ENCODE measurements at places on chromosomes 7 and 10. TPM values are rescaled to one million over a fixed set of nuclear protein-coding genes. Genes with fewer than 3 reads are reported as not detected.

DNA sequence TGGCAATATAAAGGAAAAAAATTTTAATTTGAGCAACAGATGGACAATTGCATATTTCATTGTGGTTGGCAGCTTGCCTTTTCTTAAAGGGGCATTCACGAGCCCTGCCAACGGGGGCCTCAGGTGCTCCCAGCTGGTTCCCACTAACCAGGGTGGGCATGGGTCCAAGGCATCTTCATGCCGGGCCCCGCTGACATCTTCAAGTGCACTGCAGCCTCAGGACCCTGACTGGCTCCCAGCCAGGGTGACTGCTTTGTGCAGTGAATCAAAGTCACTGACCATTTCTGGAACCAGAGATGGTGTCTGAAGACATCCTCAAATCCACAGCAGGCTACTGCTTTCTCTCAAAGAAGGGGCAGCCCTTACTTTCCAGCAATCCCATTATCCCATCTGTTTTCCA lies 275.2 kb upstream of the MGMT start:
- no peaks in the 10 kb centered on the region for H3K36me3 ChIP-seq
- peaks cover 18% of the 10 kb centered on the region for H3K27me3 ChIP-seq

Gene IDI1
- 114 TPM for total RNA-seq

- no peak overlapping the region for H3K27ac ChIP-seq
- H3K4me3 ChIP-seq = no peak overlapping the region
- no peaks in the 10 kb centered on the region for H3K36me3 ChIP-seq
- peak; percentile 52 for DNase-seq
- H3K27me3 ChIP-seq = peaks cover 45% of the 10 kb centered on the region
- H3K4me1 ChIP-seq = no peaks in the 10 kb centered on the region
Measured at GRCh38 chr7:142603870-142604448, 145.3 kb upstream of the PRSS1 start.

GRCh38 chr10:118783776-118784545 lies 29.2 kb upstream of the CACUL1 start:
- no peak for DNase-seq
- H3K27me3 ChIP-seq = peaks cover 5% of the 10 kb centered on the region
- no peaks in the 10 kb centered on the region for H3K4me1 ChIP-seq
- no peaks in the 10 kb centered on the region for H3K36me3 ChIP-seq
- H3K27ac ChIP-seq = no peak overlapping the region

Gene PDE1C
- total RNA-seq = 1.1 TPM

Gene GIMAP6
- not detected for total RNA-seq

Gene AGAP4
- total RNA-seq = 26.2 TPM

DNA sequence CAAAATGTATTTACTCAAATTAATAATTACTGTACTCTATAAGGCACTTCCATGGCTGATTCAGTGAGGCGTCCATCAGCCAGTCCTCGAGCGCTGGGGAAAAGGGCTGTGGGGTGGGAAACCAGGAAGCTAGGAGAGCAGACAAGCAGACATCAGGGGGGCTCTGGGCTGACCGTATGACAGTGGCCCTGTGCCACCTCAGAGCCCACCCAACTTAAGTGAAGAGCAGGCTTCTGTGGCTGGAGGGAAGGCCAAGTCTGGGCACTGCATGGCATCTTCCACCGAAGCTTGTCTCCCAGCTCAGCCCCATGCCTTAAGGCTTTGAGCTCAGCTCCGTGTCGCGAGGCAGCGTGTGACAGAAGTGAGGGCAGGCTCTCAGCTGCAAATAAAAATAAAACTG lies 464.5 kb upstream of the ZMIZ1 start:
- H3K27me3 ChIP-seq = no peaks in the 10 kb centered on the region
- H3K27ac ChIP-seq = no peak overlapping the region
- no peaks in the 10 kb centered on the region for H3K4me1 ChIP-seq
- no peak overlapping the region for H3K4me3 ChIP-seq

GRCh38 chr7:88912852-88913251 lies 117.3 kb upstream of the TEX47 start:
- no peaks in the 10 kb centered on the region for H3K4me1 ChIP-seq
- H3K27ac ChIP-seq = no peak overlapping the region
- no peak for DNase-seq
- no peaks in the 10 kb centered on the region for H3K36me3 ChIP-seq
- no peaks in the 10 kb centered on the region for H3K27me3 ChIP-seq

DNA sequence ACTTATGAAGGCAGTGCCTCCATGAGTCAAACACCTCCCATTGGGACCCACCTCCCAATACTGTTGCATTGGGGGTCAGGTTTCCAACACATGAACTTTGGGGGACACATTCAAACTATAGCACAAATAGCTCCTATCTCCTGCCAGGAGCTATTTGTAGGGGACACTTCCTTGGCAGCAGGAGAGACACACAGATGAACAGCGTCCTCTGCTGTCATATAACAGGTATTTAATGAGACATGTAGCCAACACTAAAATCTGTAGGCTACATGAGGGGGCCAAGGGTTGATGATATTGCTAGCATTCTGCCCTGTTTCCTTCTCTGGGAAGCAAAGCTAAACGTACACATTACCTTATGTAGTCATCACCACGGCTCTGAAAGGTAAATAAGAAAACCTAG lies 2.6 kb upstream of the GPR26 start:
- no peaks in the 10 kb centered on the region for H3K4me1 ChIP-seq
- no peak overlapping the region for H3K27ac ChIP-seq
- H3K36me3 ChIP-seq = no peaks in the 10 kb centered on the region
- peaks cover 86% of the 10 kb centered on the region for H3K27me3 ChIP-seq
- no peak for DNase-seq

DNA sequence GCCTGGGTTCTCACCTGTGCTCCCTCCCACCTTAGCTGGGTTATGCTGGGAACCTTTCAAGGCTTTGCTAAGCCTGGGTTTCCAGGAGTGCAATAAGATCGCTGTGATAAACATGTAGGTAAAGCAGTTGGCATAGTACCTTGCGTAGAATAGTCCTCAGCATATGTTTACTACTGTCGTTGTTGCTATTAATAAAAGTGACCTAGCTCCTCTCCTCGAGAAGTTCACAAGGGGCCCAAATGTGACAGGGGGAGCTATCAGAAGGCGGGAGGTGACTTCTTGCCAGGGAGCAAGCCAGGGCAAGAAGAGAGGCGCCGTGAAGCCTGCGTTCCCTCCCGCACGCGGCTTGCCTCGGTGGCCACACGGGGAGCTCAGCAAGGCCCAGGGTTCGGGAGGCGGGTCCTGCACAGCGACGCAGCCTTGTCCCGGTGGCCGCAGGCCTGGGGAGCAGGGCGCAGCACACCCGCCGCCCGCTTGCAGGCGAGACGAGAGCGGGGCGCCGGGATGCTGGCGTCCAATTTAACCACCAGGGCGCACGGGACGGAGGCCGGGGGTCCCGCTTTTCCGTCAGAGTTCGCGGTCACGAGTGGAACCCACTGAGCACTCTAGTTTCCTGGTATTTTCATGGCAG lies 106.2 kb downstream of the SNX10 start:
- no peaks in the 10 kb centered on the region for H3K36me3 ChIP-seq
- peak overlapping the region; percentile 88 for H3K4me3 ChIP-seq
- H3K4me1 ChIP-seq = peaks cover 35% of the 10 kb centered on the region
- H3K27me3 ChIP-seq = no peaks in the 10 kb centered on the region
- H3K27ac ChIP-seq = peak overlapping the region; percentile 91
- peak; percentile 41 for DNase-seq

Gene TAS2R41
- total RNA-seq = not detected

Gene NPY
- total RNA-seq = not detected

- peak overlapping the region; percentile 8 for H3K4me3 ChIP-seq
- H3K27ac ChIP-seq = no peak overlapping the region
- no peak for DNase-seq
- H3K36me3 ChIP-seq = peaks cover 19% of the 10 kb centered on the region
Measured at GRCh38 chr7:64907641-64908326, 4.7 kb downstream of the ZNF273 start.

DNA sequence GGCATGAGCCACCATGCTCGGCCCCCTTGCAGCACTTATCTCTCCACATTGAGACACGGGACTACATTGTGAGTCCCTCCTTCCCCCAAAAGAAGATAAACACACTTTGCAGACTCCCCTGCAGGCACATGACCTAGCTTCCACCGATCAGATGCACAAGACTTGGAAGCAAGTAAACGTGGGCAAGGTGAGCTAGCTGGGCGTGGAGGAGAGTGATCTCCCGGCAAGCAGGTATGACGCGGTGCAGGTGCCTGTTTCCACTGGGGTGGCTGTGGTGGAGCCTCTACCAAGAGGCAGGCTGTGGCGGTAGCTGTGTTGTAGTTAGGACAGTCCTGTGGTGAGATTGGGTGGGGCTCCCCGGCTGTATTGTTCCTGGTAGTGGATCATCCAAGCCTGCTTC lies 7.7 kb upstream of the COMTD1 start:
- H3K4me1 ChIP-seq = no peaks in the 10 kb centered on the region
- H3K27ac ChIP-seq = no peak overlapping the region
- no peak overlapping the region for H3K4me3 ChIP-seq
- no peaks in the 10 kb centered on the region for H3K27me3 ChIP-seq
- no peaks in the 10 kb centered on the region for H3K36me3 ChIP-seq

Gene ZPBP
- total RNA-seq = not detected

GRCh38 chr7:133020496-133020895 lies 61.4 kb downstream of the CHCHD3 start:
- H3K36me3 ChIP-seq = peaks cover 3% of the 10 kb centered on the region
- DNase-seq = no peak
- H3K4me1 ChIP-seq = peaks cover 8% of the 10 kb centered on the region
- no peak overlapping the region for H3K4me3 ChIP-seq
- H3K27me3 ChIP-seq = no peaks in the 10 kb centered on the region
- H3K27ac ChIP-seq = no peak overlapping the region

DNA sequence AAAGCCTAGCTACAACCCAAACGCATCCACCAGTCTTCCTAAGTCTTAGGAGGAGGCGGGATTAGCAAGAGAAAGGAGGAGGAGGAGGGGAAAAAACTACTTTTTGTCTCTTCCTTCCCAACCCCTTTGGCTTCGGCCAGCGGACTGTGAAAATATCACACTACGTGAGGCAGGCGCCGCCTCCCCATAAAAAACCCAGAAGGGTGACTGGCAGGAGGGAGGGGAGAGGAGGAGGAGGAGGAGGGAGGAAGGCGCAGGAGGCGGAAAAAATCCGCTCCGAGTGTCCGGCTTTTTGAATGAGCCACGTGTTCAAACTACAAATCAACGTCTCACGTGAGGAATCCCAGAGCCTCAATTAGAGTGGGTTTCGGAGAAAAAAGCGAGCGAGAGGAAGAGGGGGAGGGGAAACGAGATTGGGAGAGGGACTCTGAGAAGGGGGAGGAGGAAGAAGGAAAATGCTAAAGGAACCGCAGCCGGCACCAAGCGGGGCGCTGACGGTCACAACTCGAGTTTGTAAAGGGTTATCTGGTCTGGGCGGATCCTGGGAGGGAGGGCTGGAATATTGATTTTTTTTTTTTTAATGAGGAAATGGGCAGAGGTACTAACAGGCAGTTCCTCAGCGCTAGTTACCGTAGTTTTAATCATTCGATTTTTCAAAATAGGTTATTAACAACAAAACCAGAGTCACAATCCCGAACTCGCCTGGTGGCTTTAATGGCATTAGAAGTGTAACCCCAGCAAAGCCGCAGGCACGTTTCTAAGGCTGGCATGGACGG lies at the start of gene IGF2BP3:
Gene IGF2BP3, minus strand, starts transcription at position 162 of the 776 bp plus-strand sequence. CDS start 381 bp downstream, outside the sequence.
- H3K4me1 ChIP-seq = peaks cover 45% of the 10 kb centered on the region
- DNase-seq = peak; percentile 79
- H3K27ac ChIP-seq = peak within 1 kb of the TSS; percentile 98
- peaks cover 11% of the 10 kb centered on the region for H3K27me3 ChIP-seq
- H3K36me3 ChIP-seq = peaks cover 4% of the 10 kb centered on the region

GRCh38 chr10:102517553-102517952 lies 13.8 kb downstream of the SUFU start:
- DNase-seq = no peak
- no peaks in the 10 kb centered on the region for H3K4me1 ChIP-seq
- no peaks in the 10 kb centered on the region for H3K27me3 ChIP-seq
- peaks cover 11% of the 10 kb centered on the region for H3K36me3 ChIP-seq
- no peak overlapping the region for H3K4me3 ChIP-seq

- H3K4me3 ChIP-seq = no peak overlapping the region
- no peaks in the 10 kb centered on the region for H3K36me3 ChIP-seq
- no peak overlapping the region for H3K27ac ChIP-seq
- DNase-seq = no peak
Measured at GRCh38 chr7:16027396-16027795, 340.9 kb upstream of the MEOX2 start.

Gene CFTR
- total RNA-seq = not detected

- no peak for DNase-seq
- no peaks in the 10 kb centered on the region for H3K36me3 ChIP-seq
- H3K27ac ChIP-seq = no peak overlapping the region
- peaks cover 33% of the 10 kb centered on the region for H3K4me1 ChIP-seq
- no peaks in the 10 kb centered on the region for H3K27me3 ChIP-seq
- H3K4me3 ChIP-seq = no peak overlapping the region
Measured at GRCh38 chr7:17126413-17127268, 171.8 kb upstream of the AHR start.

DNA sequence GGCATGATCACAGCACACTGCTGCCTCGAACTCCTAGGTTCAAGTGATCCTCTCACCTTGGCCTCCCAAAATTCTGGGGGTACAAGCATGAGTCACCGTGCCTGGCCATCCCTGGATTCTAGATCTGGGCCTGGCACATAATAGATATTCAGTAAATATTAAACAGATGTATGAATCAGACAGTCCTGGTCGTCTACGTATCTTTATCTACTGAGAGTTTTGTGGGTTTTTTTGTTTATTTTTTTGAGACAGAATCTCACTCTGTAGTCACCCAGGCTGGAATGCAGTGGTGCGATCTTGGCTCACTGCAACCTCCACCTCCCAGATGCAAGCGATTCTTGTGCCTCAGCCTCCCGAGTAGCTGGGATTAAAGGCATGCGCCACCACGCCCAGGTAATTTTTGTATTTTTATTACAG lies 24.3 kb upstream of the ITGB1 start:
- H3K36me3 ChIP-seq = no peaks in the 10 kb centered on the region
- no peak for DNase-seq
- H3K27me3 ChIP-seq = no peaks in the 10 kb centered on the region
- H3K4me1 ChIP-seq = peaks cover 58% of the 10 kb centered on the region
- H3K27ac ChIP-seq = peak overlapping the region; percentile 85

- H3K27me3 ChIP-seq = peaks cover 2% of the 10 kb centered on the region
- H3K4me3 ChIP-seq = no peak overlapping the region
- peaks cover 4% of the 10 kb centered on the region for H3K4me1 ChIP-seq
Measured at GRCh38 chr10:95820363-95820762, 64.4 kb downstream of the ENTPD1 start.

Gene UTF1
- not detected for total RNA-seq

Gene WAC
- total RNA-seq = 137 TPM

Data from neural crest cell (in vitro differentiated cells).